C1 segment of cervical spinal cord (tissue), 14 donors: ENCODE measurements at places on chromosomes 11 and 22.

DNA sequence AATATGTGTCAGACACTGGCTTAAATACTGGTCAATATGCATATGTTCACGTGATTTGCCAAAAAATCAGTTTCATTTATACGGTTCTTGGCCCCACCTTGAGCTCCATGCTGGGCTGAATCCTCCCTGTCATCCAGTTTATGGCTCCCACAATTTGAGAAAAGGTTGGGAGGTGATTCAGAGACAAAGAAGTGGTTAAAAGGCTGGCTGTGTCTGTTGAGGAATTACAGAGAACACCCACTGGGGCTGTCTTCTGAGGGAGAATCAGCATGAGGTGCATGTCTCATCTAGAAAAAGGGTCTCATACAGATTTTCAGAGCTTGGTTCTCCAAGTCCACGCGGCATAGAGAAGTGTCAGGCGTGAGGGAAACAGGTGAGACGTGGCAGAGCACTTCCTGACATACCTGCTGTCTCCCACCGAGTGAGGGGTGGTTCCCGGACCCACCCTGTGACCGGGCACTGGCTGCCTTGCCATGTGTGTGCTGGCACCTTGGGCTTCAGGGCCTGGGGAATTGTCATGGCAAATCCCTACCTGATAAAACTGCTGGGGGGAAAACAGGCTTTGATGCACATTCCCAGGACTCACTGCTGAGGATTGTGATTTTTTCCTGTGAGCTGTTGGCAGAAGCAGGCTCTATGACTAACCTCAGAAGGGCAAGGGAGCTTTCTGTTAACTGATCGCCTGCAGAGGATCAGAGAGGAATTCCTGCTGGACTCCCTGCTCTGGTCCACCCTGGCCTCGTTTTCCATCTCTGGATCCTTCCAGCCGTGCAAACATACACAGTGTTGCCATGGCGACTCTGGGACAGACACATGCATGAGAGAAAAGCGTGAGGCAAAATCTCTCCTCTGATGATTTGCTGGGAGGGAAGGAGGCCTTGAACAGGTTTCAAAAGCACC is 223.6 kb downstream of the ADAMTS15 start:
- DNase-seq = no peak

DNA sequence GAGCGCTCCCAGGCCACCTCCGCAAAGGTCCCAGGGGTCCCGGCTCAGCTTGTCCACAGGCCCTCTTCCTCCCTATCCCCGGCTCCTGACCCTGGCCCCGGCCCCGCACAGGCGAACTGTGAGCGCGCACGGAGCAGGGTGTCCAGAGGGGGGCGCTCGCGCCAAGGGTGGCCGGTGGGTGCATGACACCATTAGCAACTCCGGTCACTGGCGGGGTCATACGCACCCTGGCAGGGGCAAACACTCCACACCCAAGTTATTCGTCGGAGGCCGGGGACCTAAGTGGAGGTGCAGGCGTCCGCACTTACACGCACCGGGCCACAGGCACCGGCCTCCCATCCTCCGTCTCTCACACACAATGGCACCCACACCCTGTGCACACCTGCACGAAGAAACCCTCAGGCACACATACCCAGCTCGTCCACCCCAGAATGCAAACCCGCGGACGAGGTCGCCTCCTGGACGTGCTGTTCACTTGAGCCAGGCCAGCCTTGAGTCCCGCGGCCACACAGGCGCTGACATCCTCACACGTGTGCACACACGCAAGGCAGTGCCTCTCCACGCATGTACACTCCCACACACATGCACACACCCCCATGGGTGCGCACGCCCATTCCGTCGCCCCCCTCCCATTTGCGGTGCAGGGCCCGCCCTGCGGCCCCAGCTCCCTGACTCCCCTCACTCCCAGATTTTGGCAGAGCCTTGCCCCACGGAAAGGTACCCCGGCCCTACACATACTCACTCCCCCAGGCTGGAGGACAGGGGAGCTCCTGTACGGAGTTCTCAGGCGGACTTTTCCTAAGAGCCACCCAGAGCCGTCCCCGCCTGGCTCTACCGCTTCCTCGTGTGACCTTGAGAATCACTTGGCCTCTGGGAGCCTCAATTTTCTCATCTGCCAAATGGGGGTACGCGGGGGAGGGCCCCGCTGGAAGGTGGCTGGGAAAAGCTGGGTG is at the start of gene RASGRP2:
Gene RASGRP2, minus strand, starts transcription at position 552 of the 953 bp plus-strand sequence. CDS start 1,276 bp downstream, outside the sequence.
- no peak for DNase-seq

GRCh38 chr11:57275582-57275981 is 38.5 kb upstream of the APLNR start:
- no peak for DNase-seq

GRCh38 chr22:17302616-17303015 is 66.6 kb upstream of the CECR2 start:
- DNase-seq = no peak

DNA sequence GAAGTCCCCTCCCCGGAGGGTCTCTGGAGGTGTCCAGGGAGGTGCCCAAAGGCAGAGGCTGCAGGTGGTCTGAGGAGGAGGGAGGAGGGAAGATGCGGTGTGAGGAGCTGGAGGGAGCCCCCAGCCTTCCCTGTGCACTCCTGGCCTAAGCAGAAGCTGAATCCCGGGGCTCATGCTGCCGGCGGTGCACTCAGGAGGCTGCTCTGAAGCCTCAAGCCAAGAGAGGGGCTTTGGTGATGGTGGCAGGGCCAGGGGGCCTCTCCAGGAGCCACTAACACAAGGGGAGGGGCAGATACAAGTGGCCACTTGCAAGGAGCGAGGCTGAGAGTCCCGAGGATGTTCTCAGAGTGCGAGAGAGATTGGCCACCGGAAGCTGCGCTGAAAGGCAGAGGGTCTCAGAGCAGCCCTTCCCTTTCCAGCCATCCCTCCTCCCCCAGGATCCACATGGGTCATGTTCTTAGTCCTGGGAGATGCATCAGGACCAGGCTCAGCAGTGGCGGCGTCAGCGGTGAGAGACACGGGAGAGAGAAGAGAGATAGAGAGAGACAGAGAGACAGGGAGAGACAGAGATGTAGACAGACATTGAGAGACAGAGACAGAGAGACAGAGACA is 774 bp upstream of the MRGPRG start:
- no peak for DNase-seq

- no peak for DNase-seq
These were observed 1252.0 kb downstream of the LRRC4C start for GRCh38 chr11:40207416-40207815.

GRCh38 chr22:45771711-45772110 is 100.1 kb downstream of the ATXN10 start:
- no peak for DNase-seq

- no peak for DNase-seq
These were observed 12.9 kb upstream of the ARHGAP42 start for GRCh38 chr11:100674212-100674611.

- no peak for DNase-seq
These were observed at the start of gene PLEKHA7 for GRCh38 chr11:17014321-17014832. Gene PLEKHA7 (minus strand): TSS chr11:17014414. CDS start chr11:17014401, 13 bp downstream.

DNA sequence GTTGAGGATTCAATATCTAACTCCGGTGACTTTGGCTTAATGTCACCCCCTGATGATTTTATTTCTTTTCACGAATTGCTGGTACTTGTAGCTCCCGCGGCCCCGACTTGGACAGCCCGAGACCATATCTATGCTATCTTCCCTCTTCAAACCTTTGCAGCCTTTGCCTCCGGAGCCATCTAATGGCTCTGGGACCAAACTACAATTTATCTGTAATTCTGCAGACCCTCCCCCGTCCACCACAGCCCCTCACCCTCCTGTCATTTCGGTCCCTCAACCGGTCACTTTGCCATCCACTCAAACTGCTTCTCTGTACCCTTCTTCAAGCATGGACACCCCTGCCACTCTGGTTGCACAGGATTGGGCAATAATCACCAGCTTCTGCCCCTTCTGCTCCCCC is 25.7 kb upstream of the ALDH3B2 start:
- DNase-seq = no peak

DNA sequence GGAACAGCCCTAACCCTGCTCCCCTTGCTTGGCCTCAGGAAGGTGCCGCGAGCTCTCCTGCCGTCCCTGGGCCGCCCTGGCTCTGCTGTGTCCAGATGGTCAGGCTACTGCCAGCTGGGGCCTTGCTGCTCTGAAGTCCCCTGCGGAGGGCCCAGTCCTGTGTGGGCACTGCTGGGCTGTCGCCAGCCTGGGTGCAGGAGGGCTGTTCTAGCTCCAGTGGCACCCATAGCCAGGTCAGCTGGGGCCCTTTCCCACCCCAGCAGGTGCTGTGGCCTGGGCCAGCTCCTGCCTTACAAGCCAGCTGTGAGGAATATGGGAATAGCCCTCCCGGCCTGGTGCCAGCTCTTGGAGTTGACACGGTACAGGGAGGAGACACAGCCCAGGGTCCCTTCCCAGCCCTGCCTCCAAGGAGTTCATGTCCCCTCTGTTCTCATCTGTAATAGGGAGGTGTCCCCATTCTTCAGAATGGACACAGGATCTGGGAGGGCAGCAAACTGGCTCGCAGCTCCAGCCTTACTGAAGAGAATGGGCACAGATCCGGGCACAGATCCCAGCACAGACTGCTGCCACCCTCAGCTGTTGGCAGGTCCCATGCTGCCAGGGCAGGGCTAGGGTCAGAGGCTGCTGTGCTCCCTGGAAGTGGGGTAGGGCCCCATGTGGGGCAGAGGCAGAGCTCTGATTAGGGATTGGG is 3.9 kb downstream of the DERL3 start:
- peak; percentile 51 for DNase-seq

- no peak for DNase-seq
These were observed 4.5 kb upstream of the CYB5R2 start for GRCh38 chr11:7677796-7678201.

GRCh38 chr11:74138021-74138420 is 32.8 kb downstream of the C2CD3 start:
- DNase-seq = no peak

DNA sequence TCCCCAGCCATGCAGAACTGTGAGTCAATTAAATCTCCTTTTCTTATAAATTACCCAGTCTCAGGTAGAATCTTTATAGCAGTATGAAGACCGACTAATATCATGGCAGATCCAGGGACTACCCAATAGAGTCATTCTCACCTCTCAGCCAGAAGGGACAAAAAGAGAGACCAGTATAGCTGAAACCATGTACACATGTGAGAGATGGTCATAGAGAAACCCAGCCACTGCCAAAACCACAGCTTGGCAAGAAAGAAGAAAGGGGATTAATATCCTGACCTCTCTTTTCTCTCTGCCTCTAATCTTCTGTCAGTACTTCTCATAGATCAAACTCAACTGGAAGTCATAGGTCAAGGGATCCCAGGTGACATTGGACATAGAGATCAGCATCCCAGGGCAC is 109.8 kb downstream of the CCDC34 start:
- DNase-seq = no peak

DNA sequence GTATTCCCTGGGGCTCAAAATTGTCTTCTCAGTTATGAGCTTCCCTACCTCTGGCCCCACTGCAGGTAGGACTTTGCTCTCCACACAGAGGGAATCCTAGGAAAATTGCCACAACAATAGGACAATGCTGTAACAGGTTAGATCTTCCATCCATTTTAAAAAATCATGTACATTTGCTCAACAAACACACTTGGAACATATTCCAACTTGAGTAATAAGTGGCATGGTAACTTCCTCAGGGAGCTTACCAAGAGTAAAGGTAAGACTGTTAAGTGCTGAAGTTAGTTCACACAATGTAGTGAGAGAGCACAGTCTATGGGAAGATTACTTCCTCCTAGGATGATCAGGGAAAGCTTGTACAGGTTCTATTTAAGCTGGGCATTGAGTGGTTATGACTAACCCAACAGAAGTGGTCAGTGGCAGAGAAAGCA is 78.9 kb upstream of the BIRC3 start:
- DNase-seq = no peak

- DNase-seq = no peak
These were observed 908 bp downstream of the TRPM5 start for GRCh38 chr11:2443406-2443805.

- DNase-seq = no peak
These were observed 20.7 kb upstream of the IZUMO1R start for GRCh38 chr11:94283678-94284077.

DNA sequence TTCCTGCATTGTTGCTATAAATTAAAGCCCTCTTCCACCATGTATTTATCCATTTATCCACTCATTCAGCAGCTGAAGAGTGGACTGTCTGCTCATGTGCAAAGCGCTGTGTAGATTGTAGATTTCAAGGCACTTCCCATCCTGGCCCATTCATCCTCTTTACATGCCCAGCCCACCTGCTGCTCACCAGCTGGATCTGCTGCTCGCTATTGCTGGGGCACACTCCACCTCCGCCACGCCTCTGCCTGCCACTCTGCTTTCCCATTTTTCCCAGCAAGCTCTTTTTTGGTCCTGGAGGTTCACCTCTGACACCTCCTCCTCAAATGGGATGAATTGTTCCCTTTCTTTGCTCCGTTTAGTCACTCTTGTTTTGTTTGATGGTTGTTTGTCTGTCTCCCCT is 48.3 kb downstream of the CEP164 start:
- no peak for DNase-seq

GRCh38 chr11:98260983-98261382 is 759.8 kb upstream of the CNTN5 start:
- DNase-seq = no peak

- DNase-seq = no peak
These were observed 33.6 kb downstream of the MUC5B start for GRCh38 chr11:1256257-1257045.

DNA sequence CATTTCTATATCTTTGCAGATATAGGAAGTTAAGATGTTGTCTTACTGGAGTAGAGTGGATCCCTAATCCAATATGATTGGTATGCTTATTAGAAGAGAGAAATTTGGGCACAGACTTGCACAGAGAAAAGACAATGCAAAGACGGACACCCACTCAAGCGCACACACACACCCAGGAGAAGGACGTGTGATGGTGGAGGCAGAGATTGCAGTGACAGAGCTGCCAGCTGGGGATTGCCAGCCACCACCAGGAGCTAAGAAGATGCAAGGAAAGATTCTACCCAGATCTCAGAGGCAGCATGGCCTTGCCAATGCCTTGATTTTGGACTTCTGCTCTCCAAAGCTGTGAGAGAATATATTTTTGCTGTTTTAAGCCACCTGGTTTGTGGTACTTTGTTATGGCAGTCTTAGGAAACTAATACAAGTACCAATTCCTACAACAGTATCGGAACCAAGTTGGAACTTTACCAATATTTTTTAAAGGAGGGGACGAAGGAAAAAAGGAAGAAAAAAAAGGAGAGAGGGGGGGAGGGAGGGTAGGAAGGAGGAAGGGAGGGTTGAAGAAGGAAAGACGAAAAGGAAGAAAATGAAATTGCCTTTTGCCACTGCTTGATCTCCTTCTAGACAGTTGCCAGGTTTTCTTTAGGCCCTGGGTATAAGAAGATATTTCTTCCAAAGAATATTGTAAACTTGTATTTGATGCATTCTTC is 334.0 kb downstream of the BUD13 start:
- DNase-seq = no peak

- no peak for DNase-seq
These were observed 28.4 kb downstream of the CDON start for GRCh38 chr11:126034039-126034932.

DNA sequence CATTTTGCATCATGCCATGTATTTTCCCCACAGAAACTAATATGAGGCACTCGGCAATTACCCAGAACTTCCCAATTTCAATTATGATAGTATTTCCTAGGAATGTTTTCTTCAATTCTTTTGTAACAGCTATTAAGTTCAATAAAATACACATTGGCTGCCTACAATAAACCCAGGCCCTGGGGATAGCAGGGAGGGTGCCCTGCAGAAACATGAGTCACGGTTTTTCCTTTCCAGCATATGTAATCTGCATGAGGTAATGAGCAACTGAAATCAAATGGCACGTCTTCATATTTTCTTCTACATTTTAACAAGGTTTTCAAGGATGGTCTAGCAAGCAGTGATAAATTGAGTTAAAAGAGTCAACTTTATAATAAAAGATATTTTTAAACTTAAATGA is 32.0 kb downstream of the GUCY1A2 start:
- no peak for DNase-seq
